ENCODE measurements at places on chromosomes 6 and 20. TPM values are rescaled to one million over a fixed set of nuclear protein-coding genes. Genes with fewer than 3 reads are reported as not detected.
A peak's percentile ranks its signal among the peaks of the same experiment; 100 is the strongest.

SYNDIG1 gene
- 0.38 TPM for total RNA-seq

SAMD10 gene
- 12.8 TPM for total RNA-seq

DNA sequence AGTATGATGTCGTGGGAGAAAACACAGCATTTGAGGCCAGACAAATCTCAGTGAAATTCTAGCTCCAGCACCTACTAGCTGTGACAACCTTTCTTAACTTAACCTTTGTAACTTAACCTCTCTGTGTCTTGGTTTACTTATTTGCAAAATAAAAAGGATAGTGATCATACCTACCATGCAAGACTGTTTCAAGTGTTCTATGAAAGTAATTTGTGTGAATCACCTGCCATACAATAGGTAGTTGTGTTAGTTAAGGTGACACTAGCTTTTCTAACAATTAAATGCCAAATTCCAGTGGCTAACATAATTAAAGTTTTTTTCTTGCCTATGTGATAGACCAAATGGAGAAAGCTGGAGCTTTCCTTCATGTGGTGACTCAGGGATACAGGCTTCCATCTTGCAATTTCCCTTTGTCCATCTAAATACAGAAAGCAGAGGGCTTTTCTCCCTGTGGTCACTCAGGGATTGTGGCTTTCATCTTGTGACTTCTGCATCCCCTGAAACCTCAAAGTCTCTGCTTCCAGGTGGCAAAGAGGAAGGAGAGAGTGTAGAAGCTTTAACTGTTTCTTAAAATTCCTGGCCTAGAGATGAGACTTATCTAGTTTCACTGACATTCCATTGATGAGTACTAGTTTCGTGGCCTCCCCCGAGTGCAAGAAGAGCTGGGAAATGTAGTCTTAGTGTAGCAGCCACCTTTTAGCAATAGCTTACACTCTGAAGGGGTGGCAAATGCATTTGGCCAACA, 311.4 kb downstream of the CLIC5 start:
- no peaks in the 10 kb centered on the region for H3K4me1 ChIP-seq
- no peak overlapping the region for H3K27ac ChIP-seq
- no peak for DNase-seq
- no peak overlapping the region for H3K4me3 ChIP-seq

DNA sequence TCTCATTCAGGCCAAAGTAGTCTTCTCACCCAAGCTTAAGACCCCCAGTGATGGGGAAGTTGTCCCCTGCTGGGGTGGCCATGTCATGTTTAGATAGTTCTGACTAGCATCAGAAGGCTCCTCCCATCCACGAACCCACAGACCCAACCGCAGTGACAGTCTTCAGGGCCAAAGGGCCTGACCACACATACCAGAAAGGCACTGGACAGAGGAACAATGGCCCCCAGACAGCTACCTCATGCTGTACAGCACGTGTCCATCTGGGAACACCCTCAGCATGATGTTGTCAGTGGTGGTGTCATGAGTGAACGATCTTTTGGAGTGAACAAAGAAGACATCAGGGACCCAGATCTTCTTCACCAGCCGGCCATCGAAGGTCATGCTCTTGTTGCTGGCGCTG, 46.3 kb downstream of the GABRR2 start:
- H3K27ac ChIP-seq, result no peak overlapping the region
- H3K36me3 ChIP-seq, result no peaks in the 10 kb centered on the region
- H3K4me3 ChIP-seq, result no peak overlapping the region
- peaks cover 3% of the 10 kb centered on the region for H3K27me3 ChIP-seq
- no peak for DNase-seq
- H3K4me1 ChIP-seq, result peaks cover 1% of the 10 kb centered on the region

- H3K4me3 ChIP-seq, result no peak overlapping the region
- no peak for DNase-seq
- H3K36me3 ChIP-seq, result peaks cover 34% of the 10 kb centered on the region
- peak overlapping the region; percentile 46 for H3K27ac ChIP-seq
- no peaks in the 10 kb centered on the region for H3K27me3 ChIP-seq
- peaks cover 32% of the 10 kb centered on the region for H3K4me1 ChIP-seq
Measured at GRCh38 chr20:35042268-35042667, 50.3 kb downstream of the TRPC4AP start.

DNA sequence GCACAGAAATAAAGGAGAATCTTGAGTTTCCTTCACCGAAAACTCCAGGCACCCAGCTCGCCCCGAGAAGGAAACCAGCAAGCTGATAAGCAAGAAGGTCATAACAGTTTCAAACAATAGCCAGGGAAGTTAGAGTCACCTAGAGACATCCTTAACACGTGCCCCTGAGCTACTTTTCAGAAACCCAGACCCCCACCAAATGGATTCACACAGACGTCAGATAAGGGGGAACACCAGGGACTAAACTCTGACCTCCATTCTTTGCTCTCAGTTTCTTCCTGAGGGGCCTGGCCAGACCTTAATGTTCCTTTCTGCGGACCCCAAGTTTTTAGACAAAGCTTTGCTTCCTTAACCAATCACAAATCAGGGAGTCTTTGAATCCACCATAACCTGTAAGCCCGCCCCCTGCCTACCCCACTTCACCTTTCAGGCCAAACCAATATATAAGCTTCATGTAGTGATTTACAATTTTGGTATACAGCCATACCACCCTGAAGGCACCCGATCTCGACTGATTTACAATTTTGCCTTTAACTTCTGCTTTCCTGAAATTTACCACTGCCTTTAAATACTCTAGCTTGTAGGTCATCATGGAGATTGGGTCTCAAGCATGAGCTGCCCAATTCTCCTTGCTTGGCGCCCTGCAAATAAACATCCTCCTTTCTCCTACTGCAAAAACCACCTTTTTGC, 11.7 kb downstream of the SOD2 start:
- H3K36me3 ChIP-seq, result peaks cover 12% of the 10 kb centered on the region
- peak overlapping the region; percentile 84 for H3K27ac ChIP-seq
- H3K27me3 ChIP-seq, result no peaks in the 10 kb centered on the region
- H3K4me1 ChIP-seq, result no peaks in the 10 kb centered on the region

Measured in progenitor cell of endocrine pancreas (in vitro differentiated cells).